ENCODE measurements at places on chromosomes 16 and 17.
A peak's percentile ranks its signal among the peaks of the same experiment; 100 is the strongest.

- DNase-seq = no peak
Measured at GRCh38 chr17:80285237-80285920, 24.7 kb downstream of the RNF213 start.

- DNase-seq = no peak
Measured at GRCh38 chr17:69254187-69254586, 25.6 kb upstream of the ABCA10 start.

GRCh38 chr17:39861235-39861634 is 2.9 kb downstream of the IKZF3 start:
- no peak for DNase-seq

DNA sequence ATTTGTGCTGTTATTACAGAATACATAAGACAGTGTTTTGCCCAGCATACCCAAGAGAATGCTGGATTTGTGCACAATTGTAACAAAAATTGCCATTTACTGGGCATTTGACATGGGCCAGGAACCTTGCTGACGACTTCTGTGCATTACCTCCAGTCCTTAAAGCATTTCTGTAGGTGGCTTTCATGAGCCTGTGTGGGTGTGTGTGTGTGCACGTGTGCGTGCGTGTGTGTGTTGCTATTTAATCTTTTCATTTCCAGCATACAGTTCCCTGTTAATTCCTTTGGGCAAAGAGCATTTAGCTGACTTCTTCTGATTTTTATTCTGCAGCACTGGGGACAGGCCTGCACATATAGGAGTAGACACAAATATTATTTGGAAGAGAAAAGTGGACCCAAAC is 134.4 kb downstream of the CYLD start:
- DNase-seq = no peak

DNA sequence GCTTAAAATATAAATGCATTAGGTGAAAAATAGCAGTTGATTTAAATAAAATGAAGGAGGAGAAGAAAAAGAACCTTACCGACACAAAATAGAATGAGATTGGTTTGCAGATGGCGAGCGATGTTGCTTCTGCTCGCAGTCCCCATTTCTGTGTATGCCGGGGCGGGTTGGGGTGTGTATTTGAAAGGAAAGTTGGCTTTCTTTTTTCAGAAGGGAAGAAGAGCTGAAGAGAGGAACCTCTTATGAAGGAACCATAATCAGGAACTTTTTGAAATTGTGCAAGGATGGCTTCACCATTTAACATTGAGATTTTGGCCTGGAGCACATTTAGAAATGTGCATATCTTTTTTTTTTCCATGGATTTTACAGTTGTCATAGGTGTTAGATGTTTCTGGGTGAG is at the start of gene IGSF6:
Gene IGSF6 (minus strand): TSS at position 156 of the 400 bp plus-strand sequence. CDS start 10 bp downstream, at position 146.
- no peak for DNase-seq

DNA sequence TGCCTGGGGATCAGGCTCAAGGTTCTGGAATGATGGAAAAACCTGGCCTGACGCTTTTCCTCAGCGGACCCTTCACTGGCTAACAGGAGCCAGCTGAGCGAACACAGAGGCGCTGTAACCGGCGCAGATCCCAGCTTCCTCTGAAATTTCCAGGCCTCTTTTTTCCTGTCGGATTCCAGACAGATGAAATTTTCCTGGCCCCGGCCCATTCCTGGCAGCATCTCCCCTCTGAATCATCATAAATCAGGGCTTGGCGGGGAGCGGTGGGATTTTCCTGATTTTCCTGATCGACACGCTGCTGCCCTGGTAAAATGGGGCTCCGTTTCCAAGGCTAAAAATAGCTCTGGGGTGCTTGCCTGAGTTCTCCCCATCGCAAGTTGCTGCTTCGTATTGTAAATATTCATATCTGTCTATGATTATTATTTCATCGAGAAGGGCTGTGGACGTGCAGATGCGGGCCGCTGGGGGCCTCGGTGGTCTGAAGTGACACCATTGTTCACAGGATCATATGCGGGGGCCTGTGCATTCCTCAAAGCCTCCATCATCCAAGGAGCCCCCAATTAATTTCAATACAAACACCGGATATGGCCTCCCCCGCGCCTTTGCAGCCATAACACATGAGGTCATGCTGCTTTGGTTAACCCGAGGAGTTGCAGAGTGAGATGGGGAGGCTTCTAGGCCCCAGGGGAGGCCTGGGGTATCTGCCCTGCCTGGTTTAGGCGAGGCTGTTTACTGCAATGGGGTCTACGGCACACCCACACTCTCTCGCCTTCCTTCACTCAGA is 45.8 kb upstream of the ETV4 start:
- peak; percentile 56 for DNase-seq

- no peak for DNase-seq
Measured at GRCh38 chr17:39704821-39705551, 5.1 kb downstream of the ERBB2 start.
